ENCODE measurements at places on chromosomes 7 and 10. TPM values are rescaled to one million over a fixed set of nuclear protein-coding genes. Genes with fewer than 3 reads are reported as not detected.

GRCh38 chr10:114384181-114384580, 20.1 kb downstream of the AFAP1L2 start:
- H3K36me3 ChIP-seq, result no peaks in the 10 kb centered on the region
- H3K4me3 ChIP-seq, result no peak overlapping the region
- peaks cover 11% of the 10 kb centered on the region for H3K4me1 ChIP-seq
- no peak for DNase-seq

DNA sequence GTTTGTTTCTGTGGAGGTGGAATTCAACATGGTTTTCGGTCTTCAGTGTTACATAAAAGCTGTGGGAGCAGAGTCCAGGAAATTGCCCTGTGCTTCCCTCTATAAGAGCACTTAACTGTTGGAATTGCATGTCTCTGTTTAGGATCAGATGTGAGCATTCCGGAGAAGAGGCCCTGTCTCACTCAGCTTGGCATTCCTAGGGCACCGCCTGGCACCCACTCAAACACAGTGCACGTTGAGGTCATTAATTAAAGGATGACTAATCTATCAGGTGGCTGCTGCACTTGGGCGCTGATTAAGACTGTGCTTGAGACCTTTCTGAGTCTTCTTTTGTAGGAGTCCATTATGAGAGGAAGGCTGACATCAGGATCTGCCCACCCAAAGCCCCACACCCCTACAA, 82.8 kb upstream of the VIPR2 start:
- H3K36me3 ChIP-seq, result no peaks in the 10 kb centered on the region
- no peak overlapping the region for H3K27ac ChIP-seq
- H3K27me3 ChIP-seq, result no peaks in the 10 kb centered on the region
- no peaks in the 10 kb centered on the region for H3K4me1 ChIP-seq

- no peak overlapping the region for H3K27ac ChIP-seq
- H3K4me1 ChIP-seq, result peaks cover 9% of the 10 kb centered on the region
- H3K36me3 ChIP-seq, result no peaks in the 10 kb centered on the region
These were observed 195.6 kb downstream of the CUX1 start for GRCh38 chr7:102012941-102013461.

GRCh38 chr7:71752171-71752935, 620.4 kb downstream of the GALNT17 start:
- peaks cover 11% of the 10 kb centered on the region for H3K4me1 ChIP-seq
- DNase-seq, result peak; percentile 68
- H3K27me3 ChIP-seq, result no peaks in the 10 kb centered on the region

DNA sequence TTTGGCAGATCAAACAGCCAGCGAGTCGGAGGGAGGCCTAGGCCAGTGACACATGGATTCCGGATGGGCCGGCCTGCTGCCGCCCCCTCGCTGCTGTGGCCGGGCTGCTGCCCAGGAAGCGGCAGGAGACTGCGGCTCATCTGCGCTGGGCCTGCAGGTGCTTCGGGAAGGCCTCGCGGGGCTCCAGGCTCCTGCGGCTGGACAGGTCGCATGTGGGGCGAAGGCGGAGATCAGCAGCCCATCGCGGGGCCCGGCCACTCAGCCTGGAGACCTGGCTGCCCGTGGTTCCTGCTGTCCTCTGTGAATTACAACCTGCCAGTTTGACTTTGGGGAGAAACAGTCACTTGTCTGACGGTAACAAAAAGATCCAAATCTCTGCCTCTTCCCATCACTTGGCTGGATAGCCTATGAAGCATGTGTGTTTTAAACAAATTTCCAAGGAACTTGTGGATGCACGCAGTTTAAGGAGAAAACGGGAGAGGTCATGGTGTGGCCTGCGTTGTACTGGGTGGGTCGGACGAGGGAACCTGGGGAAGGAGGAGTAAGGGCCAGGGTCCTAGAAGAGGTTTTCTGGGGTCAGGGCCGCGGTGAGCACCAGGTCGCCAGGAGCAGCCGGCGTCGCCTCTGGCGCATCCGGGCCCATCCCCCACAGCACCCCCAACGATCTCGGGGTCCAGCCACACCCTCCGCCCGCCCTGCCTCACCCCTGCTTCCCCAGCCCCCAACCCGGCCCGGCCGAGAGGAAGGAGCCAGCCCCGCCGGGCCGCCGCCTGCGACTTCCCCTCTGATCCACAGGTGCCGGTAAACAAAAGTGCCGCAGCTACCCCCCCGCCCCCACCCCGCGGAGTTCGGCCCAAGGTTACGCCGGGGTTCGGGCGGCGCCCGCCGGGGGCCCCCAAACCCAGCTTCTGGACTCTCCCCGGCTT, 1.6 kb downstream of the SPOCK2 start:
- H3K36me3 ChIP-seq, result no peaks in the 10 kb centered on the region
- DNase-seq, result no peak
- H3K4me3 ChIP-seq, result no peak overlapping the region
- no peak overlapping the region for H3K27ac ChIP-seq
- H3K27me3 ChIP-seq, result peaks cover 20% of the 10 kb centered on the region

GRCh38 chr10:5996696-5997095, 19.4 kb upstream of the IL15RA start:
- no peaks in the 10 kb centered on the region for H3K36me3 ChIP-seq
- H3K4me3 ChIP-seq, result no peak overlapping the region
- H3K27me3 ChIP-seq, result no peaks in the 10 kb centered on the region
- no peak for DNase-seq

GRCh38 chr10:72353965-72354355, 759 bp downstream of the DNAJB12 start:
- peaks cover 22% of the 10 kb centered on the region for H3K4me1 ChIP-seq
- peak overlapping the region; percentile 93 for H3K27ac ChIP-seq
- H3K4me3 ChIP-seq, result peak overlapping the region; percentile 23
- no peaks in the 10 kb centered on the region for H3K27me3 ChIP-seq
- no peaks in the 10 kb centered on the region for H3K36me3 ChIP-seq

DNA sequence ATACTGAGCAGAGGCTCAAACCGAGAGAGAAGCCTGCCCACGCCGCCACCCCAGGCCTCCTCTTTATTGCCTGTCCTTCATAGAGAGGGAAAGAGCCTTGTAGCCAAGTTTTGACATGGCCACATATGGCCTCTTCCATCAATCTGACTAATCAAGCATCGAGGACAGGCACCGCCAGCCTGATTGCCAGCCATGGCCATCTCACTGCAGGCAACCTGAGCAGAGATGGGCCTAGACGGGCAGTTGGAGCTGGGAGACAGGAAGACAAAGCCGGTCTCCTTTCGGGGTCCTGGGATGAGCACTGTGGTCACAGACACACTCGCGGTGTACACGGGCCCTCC, 67.2 kb downstream of the EBF3 start:
- DNase-seq, result no peak
- H3K36me3 ChIP-seq, result no peaks in the 10 kb centered on the region
- peaks cover 4% of the 10 kb centered on the region for H3K27me3 ChIP-seq

DNA sequence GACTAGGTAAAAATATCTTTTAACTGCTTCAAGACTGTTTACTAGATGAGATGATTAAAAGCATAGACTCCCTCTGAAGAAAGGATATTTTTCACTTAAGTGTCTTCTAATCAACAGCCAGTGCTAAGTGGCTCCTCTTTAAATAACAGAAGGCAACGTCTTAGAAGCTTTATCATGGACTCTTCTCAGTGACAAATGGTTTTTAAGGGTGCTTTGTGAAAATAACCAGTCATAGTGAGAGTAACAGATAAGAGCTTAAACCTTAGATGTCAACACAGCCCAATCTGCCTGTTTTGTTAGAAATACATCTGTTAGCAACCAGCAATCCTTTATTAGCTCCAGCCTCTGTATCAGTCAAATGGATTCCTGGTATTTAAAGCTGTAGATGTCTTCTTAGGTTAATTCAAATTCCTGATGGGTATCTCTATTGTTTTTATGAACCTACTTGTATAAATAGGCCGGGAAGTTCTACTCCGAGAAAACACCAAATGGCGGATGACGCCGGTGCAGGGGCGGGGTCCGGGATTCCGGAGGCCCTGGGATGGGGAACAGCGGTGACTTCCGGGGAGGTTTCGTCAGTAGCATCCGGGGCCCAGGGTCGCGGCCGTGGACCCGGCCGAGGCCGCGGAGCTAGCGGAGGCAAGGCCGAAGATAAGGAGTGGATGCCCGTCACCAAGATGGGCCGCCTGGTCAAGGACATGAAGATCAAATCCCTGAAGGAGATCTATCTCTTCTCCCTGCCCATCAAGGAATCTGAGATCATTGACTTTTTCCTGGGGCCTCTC, 285.4 kb downstream of the GPR37 start:
- H3K36me3 ChIP-seq, result no peaks in the 10 kb centered on the region
- H3K4me3 ChIP-seq, result no peak overlapping the region
- DNase-seq, result no peak
- no peaks in the 10 kb centered on the region for H3K27me3 ChIP-seq
- H3K4me1 ChIP-seq, result no peaks in the 10 kb centered on the region
- no peak overlapping the region for H3K27ac ChIP-seq

DNA sequence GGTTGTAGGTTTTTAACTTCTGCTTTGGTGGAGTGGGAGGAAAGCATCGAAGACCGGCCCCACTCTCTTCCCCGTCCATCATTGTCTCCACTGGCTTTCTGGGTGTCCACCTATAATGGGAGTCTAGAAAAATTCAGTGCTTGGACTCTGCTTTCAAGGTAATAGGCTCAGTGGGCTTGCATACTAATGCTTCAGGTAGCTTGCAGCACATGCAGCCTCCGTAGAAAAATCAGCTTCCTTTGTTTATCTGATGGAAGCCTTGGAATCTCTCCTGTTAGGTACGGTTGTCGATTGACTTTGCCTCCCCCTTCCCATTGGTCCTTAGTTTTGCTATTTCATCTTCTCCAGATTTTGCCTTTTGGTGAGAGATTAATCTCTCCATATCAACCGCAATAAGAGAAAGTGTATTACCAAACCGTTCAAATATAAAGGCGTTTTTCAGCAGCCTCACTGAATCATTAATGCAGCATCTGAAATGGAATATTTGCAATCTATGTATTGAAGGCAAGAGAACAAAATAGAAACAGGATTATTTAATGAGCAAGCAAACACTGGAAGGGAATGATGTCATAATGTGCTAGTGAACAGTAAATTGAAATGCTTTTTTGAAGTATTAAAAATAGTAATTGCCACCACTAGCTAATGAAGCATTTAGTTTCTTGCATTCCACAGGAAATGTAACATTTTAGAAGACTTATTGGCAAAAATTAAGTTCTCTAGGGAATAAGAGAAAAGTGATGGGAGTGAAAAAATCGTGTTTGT, 944 bp downstream of the AVL9 start:
- H3K27me3 ChIP-seq, result no peaks in the 10 kb centered on the region
- H3K27ac ChIP-seq, result peak overlapping the region; percentile 96
- H3K4me1 ChIP-seq, result peaks cover 30% of the 10 kb centered on the region
- H3K4me3 ChIP-seq, result peak overlapping the region; percentile 100

DNA sequence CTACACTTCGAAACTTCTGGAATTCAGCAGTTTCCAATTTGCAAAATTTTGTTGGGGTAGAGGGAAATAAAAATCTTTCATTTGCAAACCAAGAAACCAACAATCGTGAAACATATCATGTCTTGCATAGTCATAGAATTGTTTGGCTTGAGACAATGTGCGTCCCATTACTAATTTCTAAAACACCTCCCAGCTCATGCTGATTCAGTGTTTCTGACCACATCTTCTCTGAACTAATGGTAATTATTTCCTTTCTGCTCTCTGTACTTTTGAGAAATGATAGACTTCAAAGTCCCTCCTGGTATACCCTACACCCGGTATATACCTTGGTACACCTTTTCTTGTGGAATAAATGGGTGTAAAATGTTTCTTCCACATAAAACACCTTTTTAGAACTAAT, 41.8 kb upstream of the TSPAN13 start:
- H3K27ac ChIP-seq, result no peak overlapping the region
- DNase-seq, result no peak
- H3K27me3 ChIP-seq, result no peaks in the 10 kb centered on the region
- H3K4me1 ChIP-seq, result no peaks in the 10 kb centered on the region
- H3K36me3 ChIP-seq, result no peaks in the 10 kb centered on the region

GRCh38 chr10:22652988-22653481, 61.3 kb downstream of the PIP4K2A start:
- H3K4me1 ChIP-seq, result peaks cover 16% of the 10 kb centered on the region
- no peak overlapping the region for H3K27ac ChIP-seq
- H3K27me3 ChIP-seq, result no peaks in the 10 kb centered on the region
- no peak for DNase-seq
- no peak overlapping the region for H3K4me3 ChIP-seq
- H3K36me3 ChIP-seq, result no peaks in the 10 kb centered on the region

DNA sequence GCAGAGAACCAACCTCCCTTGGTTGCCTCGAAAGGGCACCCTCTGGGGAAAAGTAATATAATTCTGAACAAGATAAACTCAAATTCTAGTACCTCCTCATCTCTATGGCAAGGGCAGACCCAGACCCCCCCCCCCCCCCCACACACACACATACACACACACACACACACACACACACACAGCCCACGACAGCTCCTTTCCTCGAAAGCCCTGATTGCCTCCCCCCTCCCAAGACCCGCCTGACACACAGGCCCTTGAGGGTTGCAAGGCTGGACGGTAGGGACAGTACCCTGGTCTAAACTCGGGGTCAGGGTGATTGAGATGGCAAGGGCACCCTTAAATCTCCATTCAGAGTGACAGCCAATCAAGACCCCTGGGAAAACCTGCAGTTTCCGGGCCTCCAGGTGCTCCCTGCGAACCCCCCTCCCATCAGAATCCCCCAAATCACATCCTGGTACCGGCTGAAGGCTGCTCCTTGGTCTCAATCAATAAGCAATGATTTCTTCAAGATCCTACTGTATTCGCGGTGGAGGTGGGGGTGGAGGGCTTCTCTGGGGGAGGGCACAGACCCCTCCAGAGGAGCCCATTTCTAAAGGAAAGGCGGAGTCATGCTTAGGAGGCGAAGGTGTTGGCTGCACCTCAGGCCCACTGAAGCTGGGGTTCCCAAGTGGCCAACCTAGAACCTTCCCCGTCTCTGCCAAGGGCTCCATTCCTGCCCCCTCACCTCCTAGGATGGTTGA, 100.7 kb downstream of the HIP1 start:
- no peak for DNase-seq
- peak overlapping the region; percentile 50 for H3K27ac ChIP-seq
- no peaks in the 10 kb centered on the region for H3K36me3 ChIP-seq
- H3K27me3 ChIP-seq, result no peaks in the 10 kb centered on the region
- H3K4me1 ChIP-seq, result peaks cover 17% of the 10 kb centered on the region

DNA sequence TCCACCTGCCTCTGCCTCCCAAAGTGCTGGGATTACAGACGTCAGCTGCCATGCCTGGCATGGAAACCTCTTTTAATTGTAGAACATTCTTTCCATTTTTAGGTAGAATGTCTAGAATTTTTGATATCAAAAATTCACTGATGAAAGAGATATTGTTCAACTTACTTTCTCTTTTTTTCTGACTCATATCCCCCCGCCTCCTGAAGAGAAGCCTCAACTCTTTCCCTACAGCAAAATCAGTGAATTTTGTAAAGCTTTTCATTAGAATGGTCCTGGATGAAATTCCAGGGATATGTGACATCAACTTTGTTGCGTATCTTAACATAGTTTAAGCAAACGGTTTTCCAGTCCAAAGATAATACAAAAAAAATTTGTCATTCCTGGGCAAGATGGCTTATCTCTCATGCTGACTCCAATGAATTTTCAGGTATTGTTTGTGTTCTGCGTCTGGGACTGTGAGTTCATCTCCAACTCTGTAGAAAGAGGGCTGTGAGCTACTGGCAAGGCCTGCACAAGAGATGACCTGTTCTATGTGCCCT, 256.8 kb downstream of the BMPER start:
- no peaks in the 10 kb centered on the region for H3K27me3 ChIP-seq
- no peak for DNase-seq
- H3K4me3 ChIP-seq, result no peak overlapping the region
- H3K4me1 ChIP-seq, result peaks cover 7% of the 10 kb centered on the region
- H3K36me3 ChIP-seq, result no peaks in the 10 kb centered on the region
- H3K27ac ChIP-seq, result no peak overlapping the region

The RALA gene
- 10.5 TPM for total RNA-seq

The IFIT1B gene
- not detected for total RNA-seq

The SPAM1 gene
- total RNA-seq, result not detected

The SPDYE1 gene
- total RNA-seq, result not detected

The SMO gene
- 6.5 TPM for total RNA-seq

The DPY19L1 gene
- 8.8 TPM for total RNA-seq

The PPP1R3A gene
- not detected for total RNA-seq

Data from body of pancreas (tissue), 4 donors.